NCI-H1092 treated with DMSO at 0.1 percent for 48 hours (cell line): ENCODE measurements at places on chromosomes 4 and X.
A peak's percentile ranks its signal among the peaks of the same experiment; 100 is the strongest.

DNA sequence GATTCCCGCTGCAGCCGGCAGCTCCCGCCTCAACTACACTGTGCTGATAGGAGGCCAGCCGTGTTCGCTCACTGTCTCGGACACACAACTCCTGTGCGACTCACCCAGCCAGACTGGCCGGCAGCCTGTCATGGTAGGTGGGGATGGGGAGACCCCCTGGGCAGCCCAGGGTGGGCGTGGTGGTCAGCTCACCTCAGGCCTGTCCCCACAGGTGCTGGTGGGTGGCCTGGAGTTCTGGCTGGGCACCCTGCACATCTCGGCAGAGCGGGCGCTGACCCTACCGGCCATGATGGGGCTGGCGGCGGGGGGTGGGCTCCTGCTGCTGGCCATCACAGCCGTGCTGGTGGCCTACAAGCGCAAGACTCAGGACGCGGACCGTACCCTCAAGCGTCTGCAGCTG lies 9.5 kb downstream of the PLXNA3 start:
- DNase-seq = no peak

DNA sequence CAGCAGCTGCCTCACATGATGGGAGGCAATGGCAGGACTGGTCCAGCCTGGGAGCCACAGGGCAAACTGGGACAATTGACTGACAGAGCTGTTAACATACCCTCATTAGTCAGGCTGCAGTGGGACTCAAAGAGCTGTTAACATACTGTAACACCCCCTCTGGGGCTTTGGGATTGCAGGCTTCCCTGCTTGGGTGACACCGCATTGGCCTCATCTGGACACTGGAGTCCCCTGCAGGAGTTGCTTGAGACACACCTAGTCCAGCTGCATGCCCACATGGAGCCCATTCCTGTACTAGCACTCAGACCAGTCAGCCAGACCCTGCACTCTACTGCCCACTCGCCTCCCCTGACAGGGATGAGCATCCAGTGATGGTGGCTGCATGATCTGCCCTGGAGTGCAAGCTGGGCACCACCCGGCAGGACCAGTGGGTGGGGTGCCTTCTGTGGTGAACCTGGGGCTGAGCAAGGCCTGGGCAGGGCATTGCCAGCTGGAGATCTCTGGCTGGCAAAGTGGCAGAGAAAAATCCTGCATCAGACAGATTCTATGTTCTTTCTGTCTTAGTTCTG lies 138.8 kb downstream of the DTHD1 start:
- DNase-seq = no peak

DNA sequence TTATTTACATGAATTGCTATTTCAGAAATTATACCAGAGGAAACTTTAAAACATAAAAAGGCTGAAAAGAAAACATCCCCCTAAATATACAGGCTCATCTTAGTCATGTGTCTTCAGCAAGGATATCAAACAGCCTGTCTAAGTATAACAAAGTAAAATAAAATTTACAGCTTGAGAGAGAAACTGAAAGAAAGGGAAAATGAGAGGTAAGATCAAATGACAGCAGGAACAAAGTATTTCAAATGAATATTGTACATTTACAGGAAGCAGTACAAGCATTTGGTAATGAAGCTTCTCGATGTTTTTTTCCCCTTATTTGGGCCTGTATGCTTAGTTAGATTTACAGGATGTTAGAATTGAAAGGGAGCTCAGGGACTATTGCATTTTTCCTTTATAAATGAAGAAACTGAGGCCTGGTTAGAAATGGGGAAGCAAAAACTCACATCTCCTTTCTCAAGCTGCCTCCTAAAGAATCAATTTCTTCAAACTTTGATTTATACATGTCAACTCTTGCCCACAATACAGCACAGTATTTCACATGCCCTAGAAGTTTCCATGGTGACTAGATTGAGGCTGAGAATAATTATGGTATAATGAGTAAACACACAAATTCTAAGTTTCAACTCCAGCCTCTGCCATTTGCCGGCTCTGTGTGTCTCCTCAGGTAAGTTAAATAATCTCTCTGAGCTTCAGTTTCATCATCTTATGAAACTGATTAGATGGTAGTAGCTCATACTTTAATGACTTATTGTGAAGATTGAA lies 29.3 kb downstream of the DAPP1 start:
- no peak for DNase-seq

DNA sequence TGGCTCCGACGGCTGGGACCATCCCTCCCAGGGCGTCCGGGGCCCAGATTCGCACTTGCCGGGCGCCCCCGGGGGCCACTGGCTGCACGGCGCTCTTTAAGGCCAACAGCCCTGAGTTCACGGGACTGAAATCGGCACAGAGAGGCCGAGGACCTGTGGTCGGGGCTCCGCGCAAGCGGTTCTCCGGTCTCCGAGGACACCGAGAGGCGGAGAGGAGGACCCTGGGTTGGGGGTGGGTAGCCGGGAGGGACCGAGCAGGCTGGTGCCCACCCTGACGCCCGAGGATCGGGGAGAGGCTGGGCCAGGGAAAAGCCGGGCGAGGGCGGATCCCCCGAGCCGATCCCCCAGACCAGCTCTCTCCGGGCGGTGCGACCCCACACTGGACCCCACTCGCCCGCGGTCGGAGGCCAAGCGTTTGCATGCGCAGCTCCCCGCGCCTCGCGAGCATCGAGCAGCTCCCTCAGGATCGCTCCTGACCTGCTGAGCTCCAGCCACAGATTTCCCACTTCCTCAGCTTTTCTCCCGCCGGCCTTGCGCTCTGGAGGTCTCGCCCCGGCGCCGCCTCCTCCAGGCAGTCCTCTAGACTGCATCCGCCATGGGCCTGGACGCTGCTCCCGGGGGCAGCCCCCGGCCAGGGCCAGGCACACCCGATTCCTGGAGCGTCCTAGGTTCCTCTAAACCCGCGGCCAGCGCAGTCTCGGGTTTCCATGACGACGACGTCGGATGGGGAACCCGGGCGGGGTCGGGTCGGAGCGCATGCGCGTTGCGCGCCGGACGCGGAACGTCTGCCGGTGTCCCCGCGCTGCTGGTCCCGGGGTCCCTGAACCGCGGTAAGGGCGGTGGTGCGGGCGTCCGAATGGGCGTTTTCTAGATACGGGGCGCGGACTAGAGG lies 17.6 kb upstream of the NAT8L start:
- DNase-seq = peak; percentile 51
